Stimulated activated CD4-positive, alpha-beta T cell treated with anti-CD3 and anti-CD28 coated beads, Interleukin-12 subunit alpha, Interleukin-12 subunit beta, amount 100 ng/mL, for 4 hours (primary cell): ENCODE measurements at places on chromosomes 12 and 14.

- no peak for DNase-seq
Observed at GRCh38 chr14:75675265-75675960, 14.4 kb downstream of the TTLL5 start.

DNA sequence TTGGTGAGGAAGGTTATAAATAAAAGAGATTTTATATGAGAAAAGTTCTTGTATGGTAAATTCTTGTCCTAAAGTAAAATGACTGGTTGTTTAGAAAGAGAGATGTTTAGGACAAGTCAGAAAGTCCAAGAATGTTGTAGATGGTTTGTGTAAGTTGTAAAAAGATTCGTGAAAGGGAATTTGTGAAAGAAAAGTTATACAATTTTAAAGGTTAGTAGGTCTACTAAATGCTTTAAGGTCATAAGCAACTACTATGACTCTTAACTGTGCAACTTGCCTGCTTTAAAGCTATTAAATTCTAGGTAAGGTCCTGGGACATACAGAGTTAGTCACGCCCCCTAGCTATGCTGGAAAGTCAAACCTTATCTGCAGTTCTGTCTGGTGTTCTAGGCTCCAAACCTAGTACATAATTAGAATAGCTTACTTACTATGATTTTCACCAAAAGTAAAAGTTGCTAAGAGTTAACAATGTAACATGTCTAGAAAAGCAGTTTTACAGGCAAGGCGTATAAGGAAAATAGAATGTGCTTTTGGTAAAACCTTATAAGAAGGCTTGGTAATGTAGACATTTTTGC is 11.2 kb upstream of the DHRS2 start:
- no peak for DNase-seq

- DNase-seq, result no peak
Observed at GRCh38 chr12:90124914-90125313, 416.3 kb upstream of the ATP2B1 start.

DNA sequence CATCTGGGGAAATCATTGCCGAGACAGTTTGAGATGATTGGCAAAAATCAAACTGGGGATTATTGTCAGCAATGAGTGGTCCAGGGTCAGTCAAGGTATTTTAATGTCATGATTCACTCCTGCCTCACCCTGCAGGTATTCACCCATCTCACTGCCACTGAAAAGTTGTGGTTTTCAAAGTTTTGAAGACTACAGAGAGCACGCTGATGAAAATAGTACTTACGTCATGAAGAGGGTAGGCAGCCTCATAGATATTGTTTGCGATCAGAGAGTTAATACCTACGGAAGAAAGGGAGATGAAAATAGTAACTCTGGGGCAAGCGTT is 138.0 kb downstream of the ANO2 start:
- DNase-seq, result no peak

GRCh38 chr12:14567351-14568162 is at the start of gene PLBD1:
Gene PLBD1, minus strand, starts transcription at chr12:14567883. Its CDS starts 187 bp downstream, at chr12:14567696.
- no peak for DNase-seq

GRCh38 chr14:49050822-49051221 is 535.4 kb downstream of the RPS29 start:
- DNase-seq, result no peak

GRCh38 chr14:104888489-104889374 is 23.7 kb downstream of the CEP170B start:
- no peak for DNase-seq

DNA sequence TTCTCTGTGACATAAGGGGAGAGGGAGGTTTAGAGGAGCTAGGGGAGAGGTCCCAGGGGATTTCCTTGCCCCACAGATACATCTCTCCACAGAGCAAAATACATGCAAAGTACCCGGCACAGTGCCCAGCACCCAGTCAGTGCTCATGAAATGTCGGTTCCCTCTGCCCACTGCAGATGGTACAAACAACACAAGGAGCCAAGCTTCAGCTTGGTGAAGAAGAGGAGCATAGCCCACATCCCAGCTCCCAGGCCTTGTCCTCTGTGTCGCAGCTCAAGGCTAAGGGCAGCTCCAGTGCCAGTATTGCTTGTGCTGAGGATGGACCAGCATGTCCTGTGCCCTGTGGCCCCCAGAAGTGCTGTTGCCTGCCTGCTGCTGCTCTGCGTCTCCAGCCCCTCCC is 35.0 kb upstream of the FKBP4 start:
- DNase-seq, result no peak

DNA sequence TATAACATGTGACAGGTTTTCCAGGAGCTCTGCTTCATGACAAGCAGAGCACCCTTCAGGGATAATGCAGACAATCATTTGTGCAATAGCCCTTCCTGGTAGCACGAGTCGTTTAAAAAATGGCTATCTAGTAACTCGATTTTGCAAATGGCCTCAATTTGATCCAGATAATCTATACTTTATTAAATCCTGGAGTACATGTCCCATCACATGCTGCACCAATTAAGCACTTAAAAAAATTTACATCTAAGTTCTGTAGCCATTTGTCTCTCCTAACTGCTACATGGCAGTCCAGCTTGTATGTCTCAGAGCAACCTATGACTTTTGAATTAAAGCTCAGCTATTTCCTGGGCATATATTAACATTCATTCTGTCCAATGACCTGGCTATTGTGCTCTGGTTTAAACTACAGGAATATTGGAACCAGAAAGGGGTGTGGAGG is 79.8 kb downstream of the TTC8 start:
- no peak for DNase-seq

DNA sequence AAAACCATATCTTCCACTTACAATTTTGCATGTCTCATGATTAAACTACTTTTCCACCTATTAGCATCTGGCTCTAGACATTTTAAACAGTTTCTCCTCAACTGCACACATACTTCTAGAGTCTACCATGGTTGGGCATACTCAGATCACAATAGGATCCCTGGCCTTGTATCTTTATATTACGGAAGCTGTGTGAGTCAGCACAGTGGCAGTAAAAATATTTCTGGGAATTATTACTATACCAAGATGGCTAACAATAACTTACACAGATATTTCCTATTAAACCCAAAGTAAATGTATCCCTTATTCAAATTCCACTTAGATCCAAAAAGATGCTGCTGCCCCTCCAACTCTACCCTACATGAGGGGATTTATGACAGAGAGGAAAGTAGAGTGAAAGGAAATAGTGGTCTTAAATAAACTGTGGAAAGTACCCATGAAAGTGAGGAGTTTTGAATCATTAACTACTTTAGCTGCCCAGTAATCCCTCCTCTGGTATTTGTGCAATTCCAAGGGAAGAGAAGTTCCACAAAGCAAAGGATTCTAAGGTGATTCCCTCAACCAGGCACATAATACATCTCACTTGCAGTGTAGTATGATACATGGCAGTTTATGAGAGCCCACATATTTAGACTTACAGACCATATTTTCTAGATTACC is 14.0 kb upstream of the CPSF6 start:
- DNase-seq, result no peak

- no peak for DNase-seq
Observed at GRCh38 chr14:20848316-20848954, 42.8 kb upstream of the RNASE3 start.

- DNase-seq, result no peak
Observed at GRCh38 chr12:34402228-34402898, 380.1 kb downstream of the ALG10 start.

GRCh38 chr12:638953-639557 is 24.2 kb downstream of the NINJ2 start:
- no peak for DNase-seq

- peak; percentile 41 for DNase-seq
Observed at GRCh38 chr12:52243856-52244614, 11.0 kb downstream of the KRT7 start.

DNA sequence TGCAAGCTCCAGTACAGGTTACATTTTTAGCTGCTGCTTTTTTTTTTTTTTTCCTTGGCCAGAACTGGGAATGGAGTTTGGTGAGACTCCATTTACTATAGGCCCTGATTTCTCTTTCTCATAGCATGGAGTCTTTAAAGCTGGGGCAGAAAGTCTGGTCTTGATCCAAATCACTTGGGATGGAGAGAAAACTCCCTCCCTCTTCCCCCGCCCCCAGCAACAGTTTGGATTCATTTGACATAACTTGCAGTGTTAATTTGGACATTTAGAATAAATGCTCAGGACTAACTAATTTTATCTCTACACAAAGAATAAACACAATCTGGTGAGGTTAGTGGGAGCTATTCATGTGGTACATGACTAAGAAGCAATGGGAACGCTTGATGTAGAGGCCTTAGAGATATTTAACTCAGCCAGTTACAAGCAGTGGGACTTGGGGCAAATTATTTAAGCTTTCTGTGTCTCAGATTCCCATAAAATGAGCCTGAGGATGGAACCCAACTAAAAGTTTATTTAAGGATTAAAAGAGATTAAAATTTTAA is 107.3 kb upstream of the ARHGAP5 start:
- no peak for DNase-seq
